ENCODE measurements at places on chromosomes 16 and 17.

DNA sequence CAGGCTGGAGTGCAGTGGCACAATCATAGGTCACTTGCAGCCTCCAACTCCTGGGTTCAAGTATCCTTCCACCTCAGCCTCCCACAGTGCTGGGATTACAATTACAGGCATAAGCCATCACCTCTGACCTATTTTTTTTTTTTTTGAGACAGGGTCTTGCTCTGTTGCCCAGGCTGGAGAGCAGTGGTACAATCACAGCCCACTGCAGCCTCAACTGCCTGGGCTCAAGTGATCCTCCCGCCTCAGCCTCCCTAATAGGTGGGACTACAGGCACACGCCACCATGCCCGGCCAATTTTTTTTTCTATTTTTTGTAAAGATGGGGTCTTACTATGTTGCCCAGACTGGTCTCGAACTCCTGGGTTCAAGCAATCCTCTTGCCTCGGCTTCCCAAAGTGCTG, 5.6 kb upstream of the GGA2 start:
- DNase-seq: no peak

GRCh38 chr17:48037838-48038323, 284 bp upstream of the COPZ2 start:
- DNase-seq: no peak

DNA sequence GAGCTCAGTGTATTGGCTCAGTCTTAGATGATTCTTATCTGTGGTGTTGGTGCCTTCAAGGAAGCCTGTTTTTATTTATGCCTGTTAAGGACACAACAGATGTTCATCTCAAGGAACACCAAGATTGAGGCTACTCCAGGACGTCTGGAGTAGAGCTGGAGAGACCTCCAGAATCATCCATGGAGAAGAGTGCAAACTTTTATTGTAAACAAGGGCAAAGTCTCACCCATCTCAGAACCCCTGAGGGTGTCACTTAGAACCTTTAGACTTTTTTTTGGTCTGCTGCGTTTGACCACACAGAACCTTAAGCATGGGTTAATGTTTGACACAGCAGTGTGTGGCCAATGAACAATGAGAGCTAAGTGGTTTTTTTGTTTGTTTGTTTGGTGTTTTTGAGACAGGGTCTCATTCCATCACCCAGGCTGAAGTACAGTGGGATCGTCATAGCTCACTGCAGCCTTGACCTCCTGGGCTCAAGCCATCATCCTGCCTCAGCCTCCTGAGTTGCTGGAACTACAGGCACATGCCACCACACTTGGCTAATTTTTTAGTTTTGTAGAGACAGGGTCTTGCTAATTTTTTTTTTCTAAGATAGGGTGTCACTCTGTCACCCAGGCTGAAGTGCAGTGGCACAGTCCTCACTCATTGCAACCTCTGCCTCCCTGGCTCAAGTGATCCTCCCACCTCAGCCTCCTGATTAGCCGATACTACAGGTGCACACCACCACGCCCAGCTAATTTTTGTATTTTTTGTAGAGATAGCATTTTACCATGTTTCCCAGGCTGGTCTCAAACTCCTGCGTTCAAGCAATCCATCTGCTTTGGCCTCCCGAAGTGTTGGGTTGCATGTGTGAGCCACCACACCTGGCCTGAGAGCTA, 16.3 kb downstream of the SLC47A1 start:
- no peak for DNase-seq

DNA sequence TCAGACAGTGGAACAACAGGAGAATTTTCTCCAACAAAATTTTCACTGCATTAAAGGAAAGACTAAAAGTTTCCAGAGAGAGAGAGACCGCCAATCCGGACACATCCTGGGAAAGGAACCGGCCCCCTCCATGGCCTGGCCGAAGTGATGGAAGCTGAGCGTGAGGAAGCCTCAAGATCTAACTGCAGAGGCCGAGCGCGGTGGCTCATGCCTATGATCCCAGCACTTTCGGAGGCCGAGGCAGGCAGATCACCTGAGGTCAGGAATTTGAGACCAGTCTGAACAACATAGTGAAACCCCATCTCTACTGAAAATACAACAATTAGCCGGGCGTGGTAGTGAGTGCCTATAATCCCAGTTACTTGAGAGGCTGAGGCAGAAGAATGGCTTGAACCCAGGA, 3.9 kb downstream of the CTRB2 start:
- DNase-seq: no peak

DNA sequence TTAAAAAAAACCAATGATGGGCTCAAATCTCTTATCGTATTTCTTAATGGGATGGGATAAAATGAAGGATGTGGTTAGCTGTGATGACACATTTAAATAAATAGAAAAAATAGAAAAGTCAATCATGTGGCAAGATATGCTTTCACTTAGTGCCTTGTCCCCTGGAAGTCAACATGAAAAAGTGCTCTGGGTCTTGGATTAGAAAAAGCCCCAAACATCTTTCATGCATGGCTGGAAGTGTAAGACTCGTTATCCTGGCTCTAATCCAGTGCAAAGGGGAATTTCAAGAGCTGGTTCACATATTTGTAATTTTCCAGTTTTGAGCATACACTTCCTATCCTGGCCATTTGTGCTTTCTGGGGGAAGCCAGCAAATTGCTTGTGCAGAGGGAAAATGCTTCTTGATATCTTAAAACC, 160.9 kb downstream of the MAP2K6 start:
- peak; percentile 21 for DNase-seq

- DNase-seq: no peak
Measured at GRCh38 chr17:55427587-55427882, 5.9 kb upstream of the MMD start.

DNA sequence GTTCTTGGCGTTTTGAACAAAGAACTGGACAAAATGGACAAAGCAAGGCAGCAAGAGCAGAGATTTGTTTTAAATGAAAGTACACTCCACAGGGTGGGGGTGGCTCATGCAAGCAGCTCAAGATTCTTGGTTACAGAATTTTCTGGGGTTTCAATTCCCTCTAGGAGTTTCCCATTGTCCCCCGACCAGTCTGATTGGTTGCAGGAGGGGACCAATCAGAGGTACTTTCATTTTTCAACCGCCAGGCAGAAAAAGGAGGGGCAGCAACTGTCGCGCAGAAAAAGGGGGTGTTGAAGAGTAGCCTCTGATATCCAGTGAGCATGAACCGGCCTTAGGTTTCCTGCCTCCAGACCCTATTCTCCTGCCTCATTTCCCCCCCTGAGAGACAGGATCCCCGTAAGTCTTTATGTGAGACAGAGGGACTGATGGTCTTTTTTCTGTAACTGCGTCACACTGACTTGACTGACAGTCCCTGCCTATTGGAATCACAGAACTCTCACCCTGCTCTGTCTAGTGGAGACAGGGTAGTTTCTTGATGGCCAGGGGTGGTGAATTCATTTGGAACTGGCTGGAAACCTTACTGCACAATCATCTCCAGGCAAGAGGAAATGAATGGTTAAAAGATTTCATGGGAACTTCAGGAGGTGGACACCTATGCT, 59.4 kb upstream of the ALOX12 start:
- no peak for DNase-seq

GRCh38 chr17:76092526-76093413, 10.8 kb downstream of the EXOC7 start:
- DNase-seq: no peak

DNA sequence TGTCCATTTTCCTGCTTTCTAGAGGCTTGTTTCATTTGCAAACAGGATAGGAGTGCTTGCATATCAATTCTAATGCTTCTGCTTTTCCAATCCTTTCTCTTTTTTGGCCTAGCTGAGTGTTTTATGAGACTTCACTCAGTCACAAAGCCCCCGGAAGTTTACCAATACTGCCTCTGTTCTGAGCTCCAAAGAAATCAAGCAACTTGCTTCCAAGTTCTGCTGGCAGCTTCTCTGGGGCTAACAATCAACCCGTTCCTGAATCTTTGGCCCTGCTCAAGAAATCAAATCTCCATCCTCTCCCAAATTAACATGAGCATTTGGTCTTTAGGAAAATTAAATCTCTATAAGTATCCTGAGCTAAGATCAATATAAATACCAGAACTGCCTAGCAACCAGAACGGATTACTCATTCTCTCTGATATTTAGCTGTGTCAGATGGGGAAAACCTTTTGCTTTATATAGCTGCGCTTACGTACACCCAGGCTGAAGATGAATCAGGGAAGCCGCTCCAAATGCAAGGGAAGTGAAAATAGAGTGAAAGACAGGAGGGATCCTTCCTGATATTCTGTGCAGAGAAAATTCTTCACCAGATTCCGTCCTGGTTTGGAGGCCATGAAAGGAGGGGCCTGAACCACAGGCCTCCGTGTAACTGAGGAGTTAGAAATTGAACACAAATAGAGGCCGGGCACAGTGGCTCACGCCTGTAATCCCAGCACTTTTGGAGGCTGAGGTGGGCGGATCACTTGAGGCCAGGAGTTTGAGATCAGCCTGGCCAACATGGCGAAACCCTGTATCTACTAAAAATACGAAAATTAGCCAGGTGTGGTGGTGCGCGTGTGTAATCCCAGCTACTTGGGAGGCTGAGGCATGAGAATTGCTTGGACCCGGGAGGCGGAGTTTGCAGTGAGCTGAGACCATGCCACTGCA, 23.3 kb upstream of the GRB2 start:
- no peak for DNase-seq

- no peak for DNase-seq
Measured at GRCh38 chr17:45276031-45276430, 14.1 kb upstream of the SPATA32 start.

DNA sequence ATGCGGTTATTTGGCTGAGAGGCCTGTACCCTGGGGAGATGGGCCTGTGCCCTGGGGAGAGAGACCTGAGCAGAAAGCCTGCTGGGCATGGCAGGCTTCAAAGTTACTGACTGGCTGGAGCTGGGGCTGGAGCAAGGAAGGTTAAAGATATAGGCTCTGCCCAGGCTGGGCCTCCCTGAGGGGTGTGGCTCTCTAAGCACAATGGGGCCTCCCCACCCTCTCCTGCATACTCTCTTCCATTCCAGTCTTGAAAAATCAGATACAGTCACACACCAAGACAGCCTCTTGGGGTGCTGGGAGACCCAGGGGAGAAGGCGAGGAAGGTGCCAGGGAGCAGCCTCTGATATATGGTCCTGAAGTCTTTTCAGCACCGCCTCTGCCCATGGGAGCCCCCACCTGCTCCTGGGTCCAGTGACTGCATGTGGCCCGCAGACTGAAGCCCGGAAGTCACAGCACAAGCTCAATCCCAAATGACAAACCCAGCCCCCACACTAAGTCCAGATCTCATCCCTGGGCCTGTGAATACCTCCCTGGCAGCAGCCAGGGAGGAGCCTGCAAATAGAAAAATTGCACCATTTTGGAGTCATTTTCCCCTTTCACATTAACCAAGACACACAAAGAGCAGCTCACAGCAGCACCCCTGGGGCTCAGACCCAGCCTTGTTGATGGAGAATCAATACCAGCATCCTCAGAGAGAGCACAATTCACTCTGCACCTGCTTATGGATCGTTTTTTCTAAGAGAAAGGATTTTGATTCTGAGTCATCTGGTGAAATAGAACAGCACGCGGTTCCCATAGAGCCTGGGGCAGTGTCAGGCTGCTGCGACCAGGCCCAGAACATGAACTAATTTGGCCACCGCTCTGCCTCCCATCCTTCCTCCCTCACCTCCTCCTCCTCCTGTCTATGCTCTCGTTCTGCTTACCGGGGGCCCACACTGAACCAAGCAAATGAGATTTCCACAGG, 25.6 kb upstream of the CACNG1 start:
- no peak for DNase-seq

DNA sequence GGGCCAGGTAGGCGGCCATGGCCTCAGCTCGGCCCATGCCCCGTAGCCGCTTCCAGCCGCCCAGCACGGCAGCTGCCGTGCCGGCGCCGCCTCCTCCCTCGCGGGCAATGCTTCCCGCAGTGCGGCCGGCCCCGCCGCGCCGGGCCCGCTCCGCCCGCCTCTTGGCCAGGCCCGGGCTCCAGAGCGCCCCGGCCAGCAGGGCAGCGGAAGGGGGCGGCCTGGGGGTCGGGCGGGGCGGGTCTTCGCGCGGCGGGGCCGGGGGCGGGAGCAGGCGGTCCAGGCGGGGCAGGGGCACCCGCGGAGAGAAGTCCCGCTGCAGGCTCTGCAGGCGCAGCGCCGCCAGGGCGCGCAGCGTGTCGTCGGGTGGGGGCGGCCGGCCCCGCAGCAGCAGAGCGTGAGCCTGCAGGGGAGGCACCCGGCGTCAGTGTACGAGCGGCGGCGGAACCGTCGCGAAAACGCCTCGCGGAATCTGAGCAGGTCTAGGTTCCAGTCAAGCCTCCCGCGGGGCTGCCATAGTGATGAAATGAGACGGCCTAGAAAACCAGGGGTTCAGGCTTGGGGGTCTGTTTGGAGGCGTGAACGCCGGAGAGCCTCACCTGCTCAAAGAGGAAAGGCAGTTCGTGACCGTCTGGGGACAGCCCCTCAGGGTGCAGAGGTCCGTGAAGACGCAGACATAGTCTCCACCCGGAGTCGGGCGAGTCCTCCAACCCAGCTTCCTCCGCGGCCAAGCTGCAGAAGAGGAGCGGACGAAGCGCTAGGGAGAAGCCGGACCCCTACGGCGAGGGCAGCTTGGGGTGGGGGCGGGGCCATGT, 6.6 kb downstream of the PLEKHH3 start:
- DNase-seq: no peak

- DNase-seq: no peak
Measured at GRCh38 chr17:1267471-1267943, 2.7 kb upstream of the BHLHA9 start.

DNA sequence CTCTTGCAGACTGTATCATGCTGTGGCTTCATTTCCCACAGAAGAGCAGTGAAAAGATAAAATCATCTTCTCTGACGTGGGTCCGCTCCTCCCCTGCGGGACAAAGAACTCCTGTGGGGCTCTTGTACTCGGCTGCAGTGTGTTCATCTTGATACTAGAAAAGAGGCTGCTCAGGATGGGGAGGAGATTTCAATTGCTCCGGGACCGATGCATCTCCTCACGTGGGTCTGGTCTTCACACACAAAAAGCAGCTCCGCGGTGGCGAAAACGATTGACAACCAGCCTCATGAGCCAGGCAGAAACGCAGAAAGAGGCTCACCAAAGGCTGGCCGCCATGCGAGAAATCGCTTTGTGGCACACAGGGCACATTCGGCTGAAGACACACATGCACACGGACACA, 14.4 kb upstream of the KCNJ18 start:
- no peak for DNase-seq

DNA sequence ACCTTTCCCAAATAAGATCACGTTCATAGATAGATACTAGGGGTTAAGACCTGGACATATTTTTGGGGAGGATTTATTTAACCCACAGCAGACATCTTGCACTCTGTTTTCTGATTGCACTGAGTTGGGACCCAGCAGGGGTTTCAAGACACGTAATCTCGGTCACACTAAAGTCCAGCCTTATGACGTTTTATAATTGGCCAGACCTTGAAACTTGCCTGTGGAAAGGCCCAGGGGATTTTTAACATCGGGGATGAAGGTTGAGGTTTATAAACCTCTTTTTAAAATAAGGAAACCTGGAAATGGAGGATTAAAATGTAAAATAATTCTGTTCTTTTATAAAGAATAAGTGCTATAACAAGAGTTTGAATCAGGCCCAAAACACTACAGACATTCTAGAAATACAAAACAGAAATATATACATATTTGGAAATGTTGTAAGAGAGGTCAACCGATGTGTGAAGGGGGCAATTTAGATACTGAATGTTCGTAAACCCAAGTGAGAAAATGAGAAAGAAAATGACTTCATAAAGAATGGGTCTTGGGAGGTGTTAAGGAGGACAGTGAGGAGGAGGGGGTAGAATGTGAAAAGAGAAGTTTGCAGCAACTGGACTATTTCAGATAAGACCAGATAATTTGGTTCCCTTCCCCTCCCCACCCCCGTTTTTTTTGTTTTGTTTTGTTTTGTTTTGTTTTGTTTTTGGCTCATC, 61.1 kb upstream of the NOL11 start:
- DNase-seq: no peak
